ENCODE measurements at places on chromosomes 5 and 9.

- DNase-seq = no peak
Measured at GRCh38 chr9:78074385-78075291, 43.0 kb upstream of the GNAQ start.

- DNase-seq = no peak
Measured at GRCh38 chr5:15594977-15595568, 95.1 kb downstream of the FBXL7 start.

DNA sequence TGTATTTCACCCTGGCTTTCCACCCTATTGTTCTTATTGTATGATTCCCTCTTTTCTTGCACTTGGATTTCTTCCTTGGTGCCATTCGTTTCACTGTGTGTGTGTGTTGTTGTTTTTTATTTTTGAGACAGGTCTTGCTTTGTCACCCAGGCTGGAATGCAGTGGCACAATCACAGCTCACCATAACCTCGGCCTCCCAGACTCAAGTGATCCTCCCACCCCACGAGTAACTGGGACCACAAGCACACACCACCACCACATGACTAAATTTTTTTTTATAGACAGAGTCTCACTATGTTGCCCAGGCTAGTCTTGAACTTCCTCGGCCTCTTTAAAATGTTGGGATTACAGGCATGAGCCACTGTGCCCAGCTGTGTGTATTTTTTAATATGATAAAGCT lies 72.0 kb downstream of the MLLT3 start:
- DNase-seq = no peak

DNA sequence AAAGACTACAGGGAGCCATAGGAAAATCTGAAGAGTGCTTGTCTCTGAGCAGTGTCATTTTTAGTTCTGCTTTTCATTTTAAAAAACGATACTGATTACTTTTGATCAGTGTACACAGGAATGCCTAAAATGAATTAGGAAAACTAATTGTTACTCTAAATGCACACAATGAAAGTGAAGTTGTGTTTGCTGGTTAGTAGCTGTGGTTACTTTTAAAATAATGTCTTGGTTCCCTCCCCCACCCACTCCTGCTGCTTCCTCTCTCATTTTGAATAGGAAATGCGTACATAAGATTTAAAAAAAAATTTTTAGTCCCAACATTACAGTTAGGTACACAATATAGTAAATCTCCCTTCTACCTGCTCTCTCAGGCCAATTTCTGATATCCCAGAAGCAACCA lies 47.5 kb upstream of the PLPP1 start:
- no peak for DNase-seq

DNA sequence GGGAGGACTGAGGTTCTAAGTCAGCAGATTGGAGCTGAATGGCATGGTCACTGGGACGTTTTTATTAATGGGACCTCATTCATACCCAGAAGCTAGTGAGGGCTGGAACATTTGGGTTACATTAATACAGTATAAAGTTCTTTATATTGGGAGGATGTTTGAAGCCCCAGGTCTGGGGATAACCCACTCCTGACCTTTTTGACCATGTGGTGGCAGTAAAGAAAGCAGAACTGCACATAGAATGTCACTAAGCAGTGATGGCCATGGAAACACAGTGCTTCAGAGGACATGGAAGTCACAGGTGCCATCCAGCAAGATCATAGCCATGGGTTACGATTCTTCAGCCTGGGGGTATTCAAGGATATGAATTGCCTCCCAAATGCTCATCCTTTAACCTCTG lies 176.0 kb downstream of the ATP10B start:
- no peak for DNase-seq

DNA sequence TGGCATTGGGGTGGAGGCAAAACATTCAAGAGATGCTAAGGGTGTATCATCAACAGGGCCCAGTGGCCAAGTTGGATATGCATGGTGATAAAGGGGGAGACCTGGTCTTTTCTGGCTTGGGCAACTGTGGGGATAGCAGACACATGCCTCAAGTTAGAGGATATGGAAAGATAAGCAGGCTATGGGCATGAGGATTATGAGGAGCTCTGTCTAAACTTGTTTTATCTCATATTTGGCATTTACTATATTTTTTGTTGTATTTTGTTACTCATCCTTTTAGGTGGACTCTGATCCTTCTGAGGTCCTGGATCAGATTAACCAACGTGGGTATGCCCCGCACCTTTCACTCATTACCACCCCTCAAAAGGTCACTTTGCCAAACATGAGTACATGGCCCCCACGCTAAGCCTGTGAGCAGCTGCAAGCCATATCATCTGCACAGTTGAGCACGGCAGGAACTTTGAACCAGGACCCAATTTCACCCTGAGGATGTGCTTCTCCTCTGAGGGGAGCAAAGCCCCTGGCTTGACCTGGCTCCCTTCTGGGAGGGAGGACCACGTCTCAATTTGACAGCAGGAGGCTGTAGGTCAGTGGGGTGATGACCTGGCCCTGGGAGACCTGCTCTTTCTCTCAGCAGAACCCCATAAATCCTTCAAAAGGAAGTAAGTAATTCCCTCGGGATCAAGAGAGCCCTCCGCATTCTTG lies 71.1 kb upstream of the CD180 start:
- DNase-seq = no peak

GRCh38 chr5:169521366-169521983 lies 62.1 kb upstream of the SPDL1 start:
- no peak for DNase-seq

DNA sequence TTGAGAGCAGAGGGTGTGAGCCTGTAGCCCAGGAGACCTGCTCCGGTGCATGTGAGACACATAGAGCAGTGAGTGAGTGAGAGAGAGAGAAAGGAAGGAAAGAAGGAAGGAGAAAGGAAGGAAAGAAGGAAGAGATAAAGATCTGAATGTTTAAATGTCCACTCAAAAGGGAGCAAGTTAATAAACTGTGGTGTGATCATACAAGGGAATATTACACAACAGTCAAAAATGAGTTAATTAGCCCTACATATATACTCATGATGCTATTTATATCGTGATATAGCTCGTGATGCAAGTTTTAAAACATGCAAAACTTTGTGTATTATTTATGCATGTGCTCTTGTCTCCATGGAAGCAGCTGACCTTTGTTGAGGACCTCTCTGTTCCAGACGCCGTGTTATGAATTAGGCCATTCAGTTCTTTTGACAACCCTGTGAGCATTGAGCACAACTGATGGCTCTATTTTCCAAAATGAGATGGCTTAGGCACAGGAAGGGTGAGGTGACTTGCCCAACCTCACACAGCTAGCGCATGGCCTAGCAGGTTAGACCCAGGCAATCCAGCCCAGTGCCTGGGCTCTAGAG lies 70.6 kb downstream of the HMCN2 start:
- no peak for DNase-seq

GRCh38 chr5:96714951-96715451 lies 52.8 kb downstream of the CAST start:
- DNase-seq = no peak

DNA sequence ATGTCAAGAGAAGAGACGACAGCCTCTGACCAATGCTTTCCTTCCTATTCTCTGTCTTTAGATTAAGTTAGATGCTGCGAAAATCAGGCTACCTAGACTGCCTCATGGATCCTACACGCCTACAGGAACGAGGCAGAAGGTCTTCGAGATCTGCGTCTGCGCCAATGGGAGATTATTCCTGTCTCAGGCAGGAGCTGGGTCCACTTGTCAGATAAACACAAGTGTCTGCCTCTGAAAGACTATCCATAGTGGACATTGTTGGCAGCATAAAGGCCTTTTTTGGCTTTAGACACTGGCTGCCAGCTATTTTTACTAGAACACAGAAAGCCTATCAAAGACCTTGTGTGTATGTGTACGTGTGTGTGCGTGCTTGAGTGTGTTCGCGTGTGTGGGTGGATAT lies 90.9 kb upstream of the PPP1R2B start:
- DNase-seq = no peak

DNA sequence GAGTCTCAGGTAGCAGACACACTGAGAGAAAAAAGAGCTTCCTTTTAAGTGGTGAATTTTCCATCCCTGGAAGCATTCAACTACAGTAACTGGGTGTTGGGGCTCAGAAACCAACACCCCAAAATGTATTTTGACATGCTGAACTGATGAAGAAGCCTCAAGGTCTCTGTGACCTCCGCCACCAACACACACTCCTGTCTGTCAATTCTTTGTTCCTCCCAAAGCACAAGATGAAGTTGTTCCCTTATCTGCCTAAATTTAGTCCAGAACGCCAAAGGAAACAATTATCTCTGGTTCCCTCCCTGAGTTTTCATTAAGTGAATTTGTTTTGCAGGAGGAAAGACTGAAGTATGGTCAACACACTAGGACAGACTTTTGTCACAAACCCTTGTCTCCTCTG lies 1.4 kb upstream of the CDKN2AIPNL start:
- no peak for DNase-seq

- no peak for DNase-seq
Measured at GRCh38 chr5:143559586-143560109, 156.2 kb upstream of the NR3C1 start.

DNA sequence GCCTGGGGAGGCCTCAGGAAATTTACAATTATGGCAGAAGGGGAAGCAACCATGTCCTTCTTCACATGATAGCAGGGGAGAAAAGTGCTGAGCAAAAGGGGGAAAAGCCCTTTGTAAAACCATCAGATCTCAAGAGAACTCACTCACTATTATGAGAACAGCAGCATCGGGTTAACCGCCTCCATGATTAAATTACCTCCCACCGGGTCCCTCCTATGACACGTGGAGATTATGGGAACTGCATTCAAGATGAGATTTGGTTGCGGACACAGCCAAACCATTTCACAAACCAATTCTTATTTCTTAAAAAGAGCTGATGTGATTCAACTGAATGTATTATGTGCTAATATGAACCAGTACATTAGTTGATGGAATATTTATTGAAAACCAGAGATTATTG lies 63.9 kb downstream of the PARP8 start:
- DNase-seq = no peak

DNA sequence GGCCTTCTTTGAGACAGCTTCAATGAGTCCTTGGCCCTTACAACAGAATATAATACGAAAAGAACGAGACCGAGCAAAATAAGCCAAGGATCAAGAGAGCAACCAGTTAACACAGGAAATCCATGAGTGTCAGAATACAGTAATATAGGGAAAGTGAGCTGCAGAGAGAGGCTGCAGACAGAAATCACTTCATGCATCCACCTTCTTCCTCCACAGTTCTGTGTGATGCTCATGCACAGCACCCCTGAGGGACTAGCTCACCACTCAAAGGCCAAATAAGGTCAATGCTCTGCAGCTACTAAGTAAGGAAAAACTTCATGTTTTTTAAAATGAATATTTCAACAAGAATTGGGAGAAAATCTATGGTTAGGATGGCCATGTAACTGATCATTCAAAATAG lies 257.1 kb downstream of the MCTP1 start:
- no peak for DNase-seq

DNA sequence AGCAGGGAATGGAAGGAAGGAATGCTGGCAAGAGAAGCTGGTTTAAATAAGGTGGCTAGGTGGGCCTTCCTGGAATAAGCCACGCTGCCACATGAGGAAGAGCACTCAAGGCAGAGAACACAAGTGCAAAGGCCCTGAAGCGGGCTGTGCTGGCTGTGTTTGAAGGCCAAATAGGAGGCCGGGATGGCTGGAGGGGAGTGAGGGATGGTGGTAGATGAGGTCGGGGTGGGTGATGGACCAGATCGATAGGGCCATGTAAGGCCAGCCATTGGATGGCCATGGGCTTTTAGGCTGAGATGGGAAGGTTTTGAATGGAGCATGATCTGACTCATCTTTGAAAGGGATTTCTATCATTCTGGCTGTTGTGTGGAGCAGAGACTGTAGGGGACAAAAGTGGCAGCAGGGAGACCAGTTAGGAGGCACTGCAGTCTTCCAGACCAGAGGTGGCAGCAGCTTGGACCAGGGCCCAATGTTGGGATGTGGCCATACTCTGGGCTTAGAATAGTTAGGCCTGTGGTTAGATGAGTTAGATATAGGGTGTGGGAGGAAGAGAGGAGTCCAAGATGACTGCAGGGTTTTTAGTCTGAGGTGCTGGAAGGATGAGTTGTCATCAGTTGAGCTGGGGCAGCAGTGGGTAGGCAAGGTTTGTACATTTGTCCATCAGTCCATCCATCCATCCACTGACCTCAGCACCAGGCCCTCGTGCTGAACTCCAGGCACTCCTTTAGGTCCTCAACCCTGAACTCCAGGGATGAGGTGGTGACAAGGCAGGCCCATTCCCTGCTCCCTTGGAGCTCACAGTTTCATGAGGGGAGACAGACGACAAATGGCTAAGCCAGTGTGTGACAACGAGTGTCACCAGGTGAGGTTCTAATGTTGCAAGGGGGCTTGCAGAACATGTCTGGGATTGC lies 30.3 kb downstream of the NDST1 start:
- DNase-seq = no peak

DNA sequence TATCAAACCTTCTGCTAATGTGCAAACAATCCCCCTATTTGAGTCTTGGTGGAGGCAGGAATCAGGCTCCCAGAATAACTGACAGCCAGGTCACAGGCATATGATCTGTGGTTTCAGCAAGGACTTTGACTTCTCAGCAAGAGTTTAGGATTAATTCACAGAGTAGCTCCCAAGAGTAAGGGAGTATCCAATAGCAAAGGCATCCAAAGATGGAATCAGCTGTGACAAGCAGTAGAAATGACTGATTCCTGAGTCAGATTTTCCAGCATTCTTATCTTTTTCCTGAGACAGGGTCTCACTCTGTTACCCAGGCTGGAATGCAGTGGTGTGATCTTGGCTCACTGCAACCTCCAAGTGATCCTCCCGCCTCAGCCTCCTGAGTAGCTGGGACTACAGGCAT lies 108.3 kb downstream of the EPB41L4A start:
- no peak for DNase-seq

DNA sequence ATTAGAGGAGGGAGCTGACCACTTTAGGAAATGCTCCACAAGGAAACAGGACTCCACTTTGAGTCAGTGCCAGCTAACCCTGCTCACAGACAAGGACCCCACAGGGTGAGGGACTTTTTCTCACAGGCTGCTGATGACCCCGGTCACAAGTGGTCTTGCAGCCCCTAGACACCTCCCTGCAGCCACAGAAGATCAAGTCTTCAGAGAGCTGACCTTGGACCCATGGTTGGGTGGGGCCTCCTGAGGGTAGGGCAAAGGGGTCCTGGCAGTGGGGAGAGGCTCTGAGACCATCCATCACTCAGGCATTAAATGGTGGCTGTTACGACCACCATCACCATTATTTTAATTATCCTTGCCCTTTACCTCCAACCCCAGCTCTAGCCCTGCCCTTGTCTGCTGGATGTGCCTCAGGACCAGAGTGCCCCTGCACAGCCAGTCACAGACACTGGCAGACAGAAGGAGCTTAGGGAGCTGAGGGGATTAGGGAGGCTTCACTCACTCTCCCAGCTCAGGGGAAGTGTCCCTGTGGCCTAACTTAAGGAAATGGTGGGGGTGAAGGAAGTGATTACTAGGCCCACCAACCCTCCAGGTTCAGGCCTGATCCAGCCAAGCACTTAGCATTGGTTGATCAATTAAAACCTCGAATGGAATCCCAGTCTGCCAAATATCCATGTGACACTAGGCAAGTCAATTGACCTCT lies 1.6 kb downstream of the ACSL6 start:
- DNase-seq = no peak

- DNase-seq = no peak
Measured at GRCh38 chr9:93296889-93297480, 113.0 kb downstream of the WNK2 start.

DNA sequence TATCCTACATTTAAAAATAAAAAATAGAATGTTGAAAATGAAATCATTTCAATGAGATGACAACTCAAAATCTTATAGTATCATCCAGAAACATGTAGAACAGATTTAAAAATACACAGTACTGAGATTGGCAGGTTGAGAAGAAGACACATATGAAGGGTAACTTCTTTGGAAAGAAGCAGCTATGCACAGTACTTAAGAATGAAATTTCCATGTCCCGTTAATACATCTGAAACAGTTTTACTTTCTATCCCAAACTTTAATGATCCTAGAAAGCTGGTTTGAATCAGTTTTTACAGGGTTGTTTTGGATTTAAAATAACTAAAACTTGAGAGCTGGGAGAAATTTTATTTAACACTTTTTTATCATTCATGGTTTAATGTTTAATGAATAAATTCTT lies 36.0 kb upstream of the ARRDC3 start:
- no peak for DNase-seq
